ENCODE measurements at places on chromosomes 12 and 14. TPM values are rescaled to one million over a fixed set of nuclear protein-coding genes. Genes with fewer than 3 reads are reported as not detected.

DNA sequence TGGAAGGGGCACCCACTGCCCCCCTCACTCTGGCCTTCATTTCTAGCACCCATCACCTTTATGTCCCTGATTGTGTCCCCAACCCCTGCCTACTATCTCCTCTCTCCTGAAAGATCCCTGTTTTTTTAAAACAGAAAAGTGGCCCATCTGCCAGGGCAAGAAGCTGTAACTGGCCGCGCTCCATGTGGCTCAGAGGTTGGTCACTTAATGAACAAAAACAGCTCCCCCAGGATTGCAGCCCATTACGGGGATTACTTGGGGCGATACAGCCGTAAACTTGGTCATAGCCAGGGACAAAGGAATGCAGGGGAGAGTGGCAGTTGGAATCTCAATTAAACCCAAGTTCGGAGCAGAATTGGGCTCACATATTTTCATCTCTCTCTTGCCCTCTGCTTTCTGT, 34.8 kb upstream of the VSX2 start:
- DNase-seq, result no peak

- DNase-seq, result no peak
Measured at GRCh38 chr12:109982210-109982609, 14.0 kb downstream of the GIT2 start.

Gene PGF
- total RNA-seq, result 4.1 TPM

DNA sequence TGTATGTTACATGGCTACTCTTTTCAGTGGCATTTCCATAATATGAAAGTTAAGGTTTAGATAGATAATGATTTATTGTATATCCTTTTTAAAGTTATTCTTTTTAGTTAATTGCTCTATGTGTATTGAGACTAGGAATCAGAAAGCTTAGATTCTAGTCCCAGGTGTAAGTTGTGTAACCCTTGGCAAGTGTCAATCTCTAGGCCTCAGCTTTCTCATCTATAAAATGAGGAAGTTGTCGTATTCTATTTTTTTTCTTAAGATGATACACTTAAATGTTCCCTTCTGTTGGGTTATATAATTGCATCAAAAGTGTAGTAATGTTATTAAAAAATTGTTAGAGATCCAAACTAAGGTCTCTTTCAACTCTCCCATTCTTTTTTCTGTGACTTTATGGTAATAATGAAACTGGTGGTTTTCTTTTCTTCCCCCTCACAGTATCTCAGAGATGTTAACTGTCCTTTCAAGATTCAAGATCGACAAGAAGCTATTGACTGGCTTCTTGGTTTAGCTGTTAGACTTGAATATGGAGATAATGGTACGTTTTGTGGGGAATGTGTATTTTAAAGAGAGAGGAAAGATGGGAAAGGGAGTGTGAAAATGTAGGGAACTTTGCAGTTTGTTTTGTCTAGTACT, 4.1 kb downstream of the RTRAF start:
- no peak for DNase-seq

GRCh38 chr12:75856235-75856634, 175.3 kb downstream of the PHLDA1 start:
- DNase-seq, result no peak

GRCh38 chr12:20588042-20588441, 107.1 kb upstream of the SLCO1C1 start:
- DNase-seq, result no peak

Gene CCDC198
- not detected for total RNA-seq

- peak; percentile 79 for DNase-seq
Measured at GRCh38 chr12:2641207-2641606, 153.6 kb upstream of the FKBP4 start.

GRCh38 chr12:115943630-115944391, 333.7 kb downstream of the MED13L start:
- no peak for DNase-seq

Gene CMA1
- total RNA-seq, result not detected

Gene CARMIL3
- total RNA-seq, result 9.0 TPM

Gene SLC41A2
- 3.0 TPM for total RNA-seq

- DNase-seq, result no peak
Measured at GRCh38 chr12:53044052-53044581, 5.7 kb upstream of the TNS2 start.

DNA sequence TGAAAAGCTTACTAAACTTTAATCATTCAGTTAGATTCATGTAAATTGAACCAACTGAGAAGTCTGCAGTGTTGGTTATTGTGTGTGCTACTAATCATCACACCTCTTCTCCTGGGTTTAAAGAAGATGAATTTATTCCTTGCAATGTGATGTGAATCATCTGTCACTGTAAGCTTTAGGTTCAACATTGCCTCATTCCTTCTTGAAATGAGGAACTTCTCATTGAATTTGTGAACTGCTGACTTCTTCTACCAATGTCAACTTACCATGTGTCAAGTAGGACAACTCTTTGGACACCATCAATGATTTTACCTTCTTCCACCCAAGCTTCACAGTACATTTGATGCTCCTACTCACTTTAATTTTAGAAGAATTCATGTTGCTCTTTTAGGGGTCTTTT, 17.4 kb upstream of the PRB2 start:
- DNase-seq, result no peak

- no peak for DNase-seq
Measured at GRCh38 chr12:125149160-125150108, 84.2 kb downstream of the AACS start.

- no peak for DNase-seq
Measured at GRCh38 chr12:111035578-111036301, 115.4 kb upstream of the MYL2 start.

DNA sequence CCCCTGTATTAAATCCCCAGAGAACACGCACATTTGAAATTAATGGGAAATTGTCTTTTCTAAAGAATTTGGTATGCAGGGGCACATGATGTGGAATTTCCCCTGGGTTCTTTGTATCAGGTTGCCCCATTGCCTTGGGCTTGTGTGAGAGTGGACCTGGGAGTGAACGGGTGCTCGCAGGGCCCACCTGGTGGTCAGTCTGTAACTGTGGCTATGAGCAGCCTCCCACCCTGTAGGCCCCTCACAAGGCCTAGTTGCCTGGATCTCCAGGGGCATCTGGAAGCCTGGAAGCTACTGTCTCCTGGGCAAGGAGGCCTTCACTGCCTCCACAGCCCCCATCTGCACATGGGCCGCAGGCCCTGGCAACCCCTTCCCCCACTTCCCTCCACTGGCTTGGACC, 96.7 kb downstream of the SLC25A47 start:
- no peak for DNase-seq

Gene SPRYD3
- 6.6 TPM for total RNA-seq

Gene SYCP3
- 0.07 TPM for total RNA-seq

DNA sequence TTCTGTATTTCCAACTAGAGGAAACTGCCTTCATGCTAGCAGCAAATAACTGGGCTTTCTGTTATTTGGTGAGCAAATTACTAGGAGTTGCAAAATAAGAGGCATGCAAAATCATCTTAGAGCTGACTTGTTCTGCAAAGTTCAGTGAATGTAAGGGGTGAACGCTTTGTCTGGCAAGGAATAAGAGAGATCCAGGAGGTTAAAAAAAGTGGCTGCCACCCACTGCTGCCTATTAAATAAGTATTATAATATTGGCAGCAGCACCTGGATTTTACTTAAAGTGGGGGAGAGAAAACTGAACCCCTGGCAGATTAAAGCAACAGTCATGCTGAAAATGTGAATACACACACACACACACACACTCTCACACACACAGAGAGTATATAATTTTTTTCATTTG, 557.0 kb downstream of the FLRT2 start:
- no peak for DNase-seq

DNA sequence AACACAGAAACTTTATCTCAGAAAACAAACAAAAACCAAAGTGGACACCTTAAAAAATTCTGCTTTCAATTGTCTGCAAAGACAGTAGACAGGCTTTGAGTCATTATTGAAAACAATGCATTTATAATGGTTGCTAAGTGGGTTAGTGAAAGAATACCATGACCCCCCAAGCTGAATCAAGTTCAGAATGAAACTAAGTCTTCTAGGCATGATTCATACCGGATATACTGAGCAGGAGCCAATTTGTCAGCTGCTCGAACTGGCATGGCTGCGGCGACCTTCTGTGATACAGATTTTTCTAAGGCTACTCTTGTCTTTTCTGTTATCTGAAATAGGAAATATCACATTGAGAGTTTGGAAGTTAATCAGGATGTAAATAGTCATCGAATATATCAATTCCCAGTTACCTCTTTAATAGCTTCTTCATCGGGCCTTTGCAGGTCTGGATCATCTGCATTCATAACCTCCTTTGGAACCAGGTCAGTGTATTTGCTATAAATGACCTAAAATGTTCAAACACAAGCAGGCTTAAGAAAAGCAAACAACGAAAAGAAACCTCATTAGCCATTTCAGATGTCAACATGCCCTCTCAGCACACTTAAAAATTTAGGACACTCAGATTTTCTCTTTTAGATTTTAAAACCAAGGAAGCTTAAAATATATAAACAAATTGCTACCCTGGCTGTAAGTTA, 22.3 kb downstream of the SNW1 start:
- DNase-seq, result no peak

GRCh38 chr14:37819155-37820015, 224.0 kb downstream of the TTC6 start:
- DNase-seq, result no peak

Gene SERPINA9
- not detected for total RNA-seq

- no peak for DNase-seq
Measured at GRCh38 chr12:63294327-63294632, 143.3 kb upstream of the AVPR1A start.

All from H1 (cell line).